ENCODE measurements at places on chromosomes 5 and 9. TPM values are rescaled to one million over a fixed set of nuclear protein-coding genes. Genes with fewer than 3 reads are reported as not detected.

Gene SEMA6A
- 45.8 TPM for total RNA-seq

Gene GMCL2
- total RNA-seq: not detected

Gene DCTN3
- total RNA-seq: 29.1 TPM

GRCh38 chr9:92663126-92663525 is 6.8 kb downstream of the IPPK start:
- no peak for DNase-seq
- no peak overlapping the region for H3K27ac ChIP-seq
- H3K27me3 ChIP-seq: no peaks in the 10 kb centered on the region
- no peaks in the 10 kb centered on the region for H3K4me1 ChIP-seq
- H3K4me3 ChIP-seq: no peak overlapping the region

- H3K36me3 ChIP-seq: no peaks in the 10 kb centered on the region
- no peak for DNase-seq
- H3K27ac ChIP-seq: no peak overlapping the region
- no peaks in the 10 kb centered on the region for H3K27me3 ChIP-seq
Measured at GRCh38 chr5:2300421-2300820, 417.7 kb upstream of the IRX4 start.

- no peaks in the 10 kb centered on the region for H3K36me3 ChIP-seq
- H3K4me1 ChIP-seq: no peaks in the 10 kb centered on the region
- DNase-seq: no peak
Measured at GRCh38 chr9:113545068-113545467, 81.5 kb downstream of the RGS3 start.

DNA sequence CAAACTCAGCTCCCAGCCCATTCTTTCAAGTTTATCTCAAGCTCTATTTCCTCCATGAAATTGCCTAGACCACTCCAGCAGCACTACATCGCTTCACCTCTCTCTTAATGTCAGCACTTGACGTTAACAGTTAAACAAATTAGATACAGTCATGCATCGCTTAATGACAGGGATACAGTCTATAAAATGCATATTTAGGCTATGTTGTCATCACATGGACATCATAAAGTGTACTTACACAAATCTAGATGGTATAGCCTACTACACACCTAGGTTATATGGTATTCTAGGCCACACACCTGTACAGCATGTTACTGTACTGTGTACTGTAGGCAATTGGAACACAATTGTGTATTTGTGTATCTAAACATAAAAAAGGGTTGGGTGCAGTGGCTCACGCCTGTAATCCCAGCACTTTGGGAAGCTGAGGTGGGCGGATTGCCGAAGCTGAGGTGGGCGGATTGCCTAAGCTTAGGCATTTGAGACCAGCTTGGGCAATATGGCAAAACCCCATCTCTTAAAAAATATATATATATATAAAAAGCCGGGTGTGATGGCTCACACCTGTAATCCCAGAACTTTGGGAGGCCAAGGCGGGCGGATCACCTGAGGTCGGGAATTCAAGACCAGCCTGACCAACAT is 13.4 kb upstream of the PCSK5 start:
- no peak overlapping the region for H3K4me3 ChIP-seq
- no peaks in the 10 kb centered on the region for H3K36me3 ChIP-seq
- no peak for DNase-seq
- no peak overlapping the region for H3K27ac ChIP-seq

DNA sequence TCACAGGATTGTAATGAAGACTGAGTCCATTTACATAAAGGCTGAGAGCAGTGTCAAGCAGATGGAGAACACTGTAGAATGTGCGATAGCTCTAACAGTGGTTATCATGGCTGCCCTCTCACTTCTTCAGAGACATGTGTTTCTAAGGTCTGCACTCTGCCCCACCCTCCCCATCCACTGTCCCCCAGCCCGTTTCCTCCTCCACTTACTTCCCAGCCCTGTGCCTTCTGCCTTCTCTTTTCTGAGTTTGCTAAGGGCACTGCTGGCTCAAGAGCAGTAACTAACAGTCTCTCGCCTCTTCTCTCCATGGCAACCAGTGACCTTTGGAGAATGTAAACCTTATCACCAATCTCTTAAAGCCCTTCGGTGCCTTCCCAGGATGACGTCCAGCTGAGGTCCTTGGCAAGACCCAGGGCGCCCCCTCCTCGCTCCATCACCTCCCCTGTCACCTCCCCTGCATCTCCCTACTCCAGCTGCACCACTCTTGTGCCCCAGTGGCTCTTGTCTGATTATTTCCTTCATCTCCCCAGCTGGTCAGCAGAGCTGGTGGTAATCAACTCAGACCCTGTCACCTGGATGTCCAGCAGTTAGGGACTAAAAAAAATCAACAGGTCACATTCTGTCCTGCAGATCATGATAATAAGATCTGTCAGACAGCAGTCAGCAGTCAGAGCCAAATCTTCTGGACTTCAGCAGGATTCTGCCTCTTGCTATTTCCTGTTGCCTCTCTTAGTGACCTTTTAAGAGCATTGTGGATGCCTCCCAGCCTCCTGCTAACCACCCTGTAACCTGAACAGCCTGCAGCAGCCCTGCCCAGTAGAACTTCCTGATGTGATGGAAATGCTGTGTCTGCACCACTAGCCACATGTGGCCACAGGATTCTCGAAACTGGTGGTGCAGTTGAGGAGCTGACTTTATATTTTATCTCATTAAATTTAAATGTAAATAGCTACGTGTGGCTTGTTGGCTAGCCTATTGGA is 9.0 kb downstream of the FXN start:
- H3K27me3 ChIP-seq: no peaks in the 10 kb centered on the region
- no peak overlapping the region for H3K27ac ChIP-seq
- H3K4me1 ChIP-seq: no peaks in the 10 kb centered on the region

DNA sequence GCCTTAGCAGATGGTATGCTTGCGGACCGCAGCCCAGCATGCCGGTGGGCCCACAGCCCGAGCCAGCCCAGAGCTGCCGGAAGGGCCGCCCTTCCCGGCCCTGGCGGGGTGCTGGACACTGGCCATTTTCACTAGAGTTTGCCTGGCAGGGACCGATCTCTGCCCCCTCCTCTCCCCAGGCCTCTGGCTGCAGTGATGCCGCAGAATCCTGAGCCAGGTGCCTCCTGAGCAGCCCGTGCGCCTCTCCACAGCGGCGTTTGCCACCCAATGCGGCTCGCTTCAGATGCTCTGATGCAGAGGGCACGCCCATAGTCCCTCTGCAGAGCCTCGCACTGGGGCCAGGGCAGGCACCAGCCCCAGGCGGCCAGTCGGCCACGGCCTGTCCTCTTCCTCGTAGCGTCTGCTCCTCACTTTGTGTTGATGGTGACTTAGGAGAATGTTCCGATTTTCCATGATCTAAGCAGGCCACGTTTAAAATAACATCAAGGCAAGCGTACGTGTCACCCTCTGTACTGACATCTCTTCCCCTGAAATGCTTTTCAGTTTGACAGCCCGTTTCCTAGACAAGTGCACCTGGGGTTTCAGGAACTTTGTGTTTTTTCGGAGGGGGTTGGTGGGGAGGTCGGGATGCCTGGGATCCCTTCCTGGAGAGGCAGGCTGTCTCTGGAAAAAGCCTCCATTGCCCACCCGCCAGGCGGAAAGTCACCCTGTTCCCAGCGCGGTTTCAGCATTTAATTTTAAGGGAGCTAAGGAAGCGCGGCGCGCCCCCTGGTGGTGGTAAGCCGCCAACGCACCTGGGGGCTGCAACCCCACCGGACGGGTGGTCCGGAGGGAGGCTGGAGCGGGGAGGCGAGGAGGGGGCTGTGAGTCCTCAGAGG is 29.8 kb upstream of the HMCN2 start:
- H3K36me3 ChIP-seq: no peaks in the 10 kb centered on the region
- no peaks in the 10 kb centered on the region for H3K27me3 ChIP-seq
- no peak overlapping the region for H3K4me3 ChIP-seq
- peaks cover 7% of the 10 kb centered on the region for H3K4me1 ChIP-seq
- peak; percentile 75 for DNase-seq

- no peak overlapping the region for H3K4me3 ChIP-seq
- H3K27me3 ChIP-seq: no peaks in the 10 kb centered on the region
- H3K36me3 ChIP-seq: no peaks in the 10 kb centered on the region
- no peak overlapping the region for H3K27ac ChIP-seq
Measured at GRCh38 chr5:5063533-5063953, 76.6 kb upstream of the ADAMTS16 start.

- H3K4me3 ChIP-seq: no peak overlapping the region
- DNase-seq: no peak
- H3K36me3 ChIP-seq: no peaks in the 10 kb centered on the region
Measured at GRCh38 chr9:115099901-115100300, 18.1 kb downstream of the TNC start.

All from uterus (tissue), 4 donors.